Stimulated activated CD4-positive, alpha-beta T cell treated with anti-CD3 and anti-CD28 coated beads, Interleukin-15, amount 100 ng/mL, for 1 hour (primary cell): ENCODE measurements at places on chromosomes 5 and 9.

GRCh38 chr5:146722361-146722779 is 156.2 kb downstream of the PPP2R2B start:
- no peak for DNase-seq

- DNase-seq = no peak
These were observed 241.6 kb upstream of the CD180 start for GRCh38 chr5:67437905-67438845.

GRCh38 chr5:10307206-10308148 is at the start of gene CMBL:
TSS of gene CMBL (minus strand) at chr5:10307902. CDS start at chr5:10290762, 17,140 bp downstream.
- DNase-seq = no peak

GRCh38 chr9:136926749-136927148 is 17.8 kb downstream of the FBXW5 start:
- no peak for DNase-seq

GRCh38 chr9:135982499-135983207 is 21.5 kb upstream of the UBAC1 start:
- no peak for DNase-seq

GRCh38 chr5:137497396-137498290 is 1.5 kb downstream of the SPOCK1 start:
- no peak for DNase-seq

DNA sequence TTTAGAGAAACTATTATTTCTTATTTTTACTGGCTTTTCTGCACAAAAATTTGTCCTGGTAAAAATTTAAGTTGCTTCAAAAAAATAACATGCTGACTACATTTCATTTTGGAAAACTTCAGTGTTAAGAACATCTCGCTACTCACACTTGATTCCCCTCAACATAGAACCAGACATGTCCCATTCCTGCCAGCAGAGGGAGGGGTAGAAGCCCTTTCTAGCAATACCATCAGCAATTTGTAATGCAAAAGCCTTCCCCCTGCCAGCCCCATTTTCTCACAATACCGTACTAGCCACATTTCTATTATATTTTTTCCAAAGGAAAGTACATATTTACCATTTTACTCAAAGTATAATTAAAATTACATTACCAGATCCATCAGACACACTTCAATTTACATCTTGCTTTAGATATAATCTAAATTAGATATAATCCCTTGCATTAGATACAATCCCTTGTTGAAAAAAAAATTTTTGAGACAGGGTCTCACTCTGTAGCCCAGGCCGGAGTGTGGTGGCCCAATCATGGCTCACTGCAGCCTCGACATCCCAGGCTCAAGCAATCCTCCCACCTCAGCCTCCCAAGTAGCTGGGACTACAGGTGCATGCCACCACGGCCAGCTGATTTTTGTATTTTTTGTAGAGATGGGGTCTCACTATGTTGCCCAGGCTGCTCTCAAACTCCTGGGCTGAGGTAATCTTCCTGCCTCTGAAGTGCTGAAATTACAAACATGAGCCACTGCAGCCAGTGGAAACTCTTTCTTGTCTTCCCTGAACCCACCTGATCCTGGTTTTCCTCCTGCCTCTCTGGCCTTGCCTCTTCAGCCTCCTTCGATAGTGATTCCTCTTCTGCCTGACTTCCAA is 39.6 kb upstream of the IDNK start:
- DNase-seq = no peak

DNA sequence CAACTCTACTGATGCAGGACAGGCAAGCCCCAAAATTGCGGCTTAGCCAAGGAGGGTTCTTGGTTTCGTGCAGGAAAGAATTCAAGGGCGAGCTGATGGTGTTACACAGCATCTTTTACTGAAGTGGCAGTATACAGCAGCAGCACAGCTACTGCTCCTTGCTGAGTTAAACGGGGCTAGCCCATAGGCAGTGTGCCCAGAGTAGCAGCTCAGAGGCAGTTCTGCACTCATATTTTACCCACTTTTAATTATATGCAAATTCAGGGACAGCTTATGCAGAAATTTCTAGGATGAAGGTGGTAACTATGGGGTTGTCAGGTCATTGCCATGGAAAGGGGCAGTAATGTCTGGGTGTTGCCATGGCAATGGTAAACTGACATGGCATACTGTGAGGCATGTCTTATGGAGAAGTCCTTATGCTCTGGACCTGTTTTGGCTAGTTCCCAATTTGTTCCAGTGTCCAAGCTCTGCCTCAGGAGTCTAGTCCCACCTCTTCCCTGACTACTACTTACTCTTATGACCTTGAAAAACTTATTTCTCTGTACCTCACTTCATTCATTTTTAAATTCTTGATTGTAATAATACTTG is 2.0 kb upstream of the SPINK9 start:
- no peak for DNase-seq

DNA sequence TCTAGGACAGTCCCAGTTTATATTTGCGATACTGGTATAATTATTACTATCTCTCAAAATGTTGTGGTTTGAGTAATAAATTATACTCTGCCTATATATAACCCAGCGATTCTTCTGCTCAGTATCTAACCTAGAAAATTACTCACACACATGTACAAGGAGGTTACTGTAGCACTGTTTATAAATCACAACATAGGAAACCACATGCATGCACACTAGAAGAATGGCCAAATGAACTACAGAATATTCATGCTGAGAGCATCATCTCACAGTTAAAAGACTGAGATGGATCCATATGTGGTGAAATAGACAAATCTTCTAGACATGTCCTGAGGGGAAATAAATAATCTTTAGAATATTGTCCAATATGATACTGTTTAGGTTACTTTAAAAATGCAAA is 62.1 kb downstream of the INSYN2B start:
- DNase-seq = no peak
